Activated T-cell treated with anti-CD3 and anti-CD28 coated beads, Interleukin-2, amount 50 U/mL, for 48 hours (primary cell): ENCODE measurements at places on chromosomes 2 and 18.

DNA sequence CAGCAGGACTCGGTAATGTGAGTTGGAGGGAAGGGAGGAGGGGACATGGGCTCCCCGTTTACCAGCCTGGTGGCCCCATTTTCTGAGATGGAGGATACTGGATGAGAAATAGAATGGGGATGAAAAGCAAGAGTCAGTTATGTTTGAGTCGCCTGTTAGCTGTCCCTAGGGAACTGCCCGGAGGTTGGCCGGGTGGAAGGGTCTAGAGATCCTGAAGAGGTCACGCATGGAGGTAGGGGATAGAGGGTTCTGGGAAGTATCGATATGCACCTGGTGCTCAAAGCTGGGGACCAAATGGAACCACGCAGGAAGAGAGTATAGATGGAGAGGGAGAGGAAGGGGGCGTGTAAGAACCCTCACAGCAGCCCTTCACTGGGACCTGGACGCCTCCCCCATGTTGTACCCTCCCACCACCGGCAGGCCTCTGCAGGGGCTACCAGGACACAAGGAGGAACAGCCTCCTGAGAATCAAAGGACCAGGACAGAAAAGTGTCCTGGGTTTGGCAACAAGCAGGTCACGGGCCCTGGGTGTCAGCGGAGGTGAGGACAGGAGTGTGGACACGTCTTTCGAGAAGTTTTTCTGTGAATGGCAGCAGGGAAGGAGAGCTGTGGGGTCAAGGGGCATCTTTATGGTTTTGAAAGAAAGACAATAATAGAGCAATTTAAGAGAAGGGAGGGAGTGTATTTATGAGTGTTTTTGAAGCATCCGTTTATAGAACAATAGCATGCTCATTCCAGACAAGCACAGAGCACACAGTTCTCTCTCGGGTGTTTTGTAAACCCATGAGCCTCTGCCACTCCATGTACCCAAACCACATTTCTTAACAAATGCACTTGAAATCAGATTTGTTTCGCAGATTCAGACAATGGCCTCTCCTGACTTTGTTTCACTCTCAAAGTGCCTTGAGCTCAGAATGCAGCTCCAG is 132.2 kb downstream of the SMAD7 start:
- peak; percentile 13 for DNase-seq

GRCh38 chr18:54606835-54607212 is 15.8 kb downstream of the DYNAP start:
- no peak for DNase-seq

- no peak for DNase-seq
These were observed 7.0 kb upstream of the SP5 start for GRCh38 chr2:170707821-170708795.

DNA sequence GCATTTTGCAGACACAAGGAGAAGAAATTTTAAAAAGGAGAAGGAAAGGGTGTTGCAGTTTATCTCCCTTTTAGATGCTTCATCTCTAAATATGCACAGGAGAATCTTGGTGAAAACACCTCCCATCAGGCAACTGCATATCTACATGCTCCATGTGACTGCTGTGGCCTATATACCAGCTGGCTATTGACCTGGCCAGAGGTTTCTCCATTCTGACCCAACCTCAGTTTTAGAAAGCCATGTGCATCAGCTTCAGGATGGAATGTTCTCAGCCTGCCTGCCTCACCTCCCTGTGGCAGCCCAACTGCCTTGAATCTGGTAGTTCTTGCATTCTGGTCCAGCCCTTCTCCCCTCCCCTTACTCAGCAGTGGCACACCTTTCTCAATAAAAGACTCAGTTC is 1958.8 kb upstream of the CELF4 start:
- no peak for DNase-seq

DNA sequence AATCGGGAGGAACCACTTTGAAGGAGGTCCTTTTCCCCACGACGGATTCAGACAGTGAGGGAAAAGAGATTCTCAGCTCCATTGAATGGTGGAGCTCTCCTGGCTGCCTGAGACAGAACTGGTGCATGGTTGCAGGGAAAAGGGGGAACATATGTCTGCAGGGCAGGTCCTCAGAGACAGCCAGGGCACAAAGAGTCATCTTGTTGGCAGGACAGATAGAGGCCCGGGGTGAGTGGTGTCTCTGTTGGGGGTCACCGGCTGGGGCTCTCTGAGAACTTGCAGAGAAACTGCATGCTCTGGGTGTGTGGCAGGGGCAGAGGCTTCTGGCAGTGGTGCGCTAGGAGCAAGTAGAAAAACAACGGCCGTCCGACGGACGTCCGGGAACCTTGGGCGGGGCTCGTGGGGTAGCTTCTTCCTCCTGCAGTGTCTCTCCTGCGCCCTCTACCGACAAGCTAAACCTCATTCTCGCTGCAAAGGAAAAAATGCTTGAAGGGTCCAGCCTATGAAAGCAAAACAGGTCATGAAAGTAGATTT is 94.3 kb downstream of the CDCA7 start:
- peak; percentile 77 for DNase-seq

DNA sequence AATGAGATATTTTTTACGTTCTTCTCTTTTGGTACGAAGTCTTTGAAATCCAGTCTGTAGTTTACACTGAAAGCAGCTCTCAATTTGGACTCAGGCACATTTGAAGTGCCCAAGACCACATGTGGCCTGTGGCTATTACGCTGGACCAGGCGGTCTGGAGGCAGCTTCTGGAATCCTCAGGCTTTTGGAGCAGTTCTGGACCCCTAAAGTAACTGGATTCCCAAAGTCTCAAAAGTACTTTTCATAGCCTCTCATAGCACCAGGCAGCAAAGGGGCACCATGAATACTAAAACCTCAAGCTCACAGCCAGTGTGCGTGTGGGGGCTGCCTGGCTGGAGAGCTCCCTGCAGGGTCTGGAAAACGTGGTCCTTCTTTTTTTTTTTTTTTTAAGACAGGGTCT is 119.0 kb downstream of the SMAD7 start:
- peak; percentile 3 for DNase-seq

DNA sequence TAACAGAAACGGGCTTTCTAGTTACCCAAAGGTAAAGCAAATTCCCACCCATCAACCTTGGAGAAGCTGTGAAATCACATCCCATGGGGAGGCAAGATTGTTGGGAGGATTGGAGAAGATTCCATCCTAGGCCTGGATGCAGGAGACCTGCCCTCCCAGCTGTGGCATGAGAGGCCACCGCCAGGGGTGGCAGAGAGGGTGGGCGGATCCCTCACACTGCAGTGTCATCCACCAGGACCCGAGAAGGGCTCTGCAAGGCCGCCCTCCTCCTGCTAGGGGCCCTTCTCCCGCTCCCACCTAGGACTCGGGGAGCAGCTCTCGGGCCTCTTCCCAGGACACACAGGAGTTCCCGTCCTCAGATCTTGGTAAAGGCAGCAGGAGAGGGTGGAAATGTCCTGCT is 15.5 kb upstream of the ATG16L1 start:
- no peak for DNase-seq

DNA sequence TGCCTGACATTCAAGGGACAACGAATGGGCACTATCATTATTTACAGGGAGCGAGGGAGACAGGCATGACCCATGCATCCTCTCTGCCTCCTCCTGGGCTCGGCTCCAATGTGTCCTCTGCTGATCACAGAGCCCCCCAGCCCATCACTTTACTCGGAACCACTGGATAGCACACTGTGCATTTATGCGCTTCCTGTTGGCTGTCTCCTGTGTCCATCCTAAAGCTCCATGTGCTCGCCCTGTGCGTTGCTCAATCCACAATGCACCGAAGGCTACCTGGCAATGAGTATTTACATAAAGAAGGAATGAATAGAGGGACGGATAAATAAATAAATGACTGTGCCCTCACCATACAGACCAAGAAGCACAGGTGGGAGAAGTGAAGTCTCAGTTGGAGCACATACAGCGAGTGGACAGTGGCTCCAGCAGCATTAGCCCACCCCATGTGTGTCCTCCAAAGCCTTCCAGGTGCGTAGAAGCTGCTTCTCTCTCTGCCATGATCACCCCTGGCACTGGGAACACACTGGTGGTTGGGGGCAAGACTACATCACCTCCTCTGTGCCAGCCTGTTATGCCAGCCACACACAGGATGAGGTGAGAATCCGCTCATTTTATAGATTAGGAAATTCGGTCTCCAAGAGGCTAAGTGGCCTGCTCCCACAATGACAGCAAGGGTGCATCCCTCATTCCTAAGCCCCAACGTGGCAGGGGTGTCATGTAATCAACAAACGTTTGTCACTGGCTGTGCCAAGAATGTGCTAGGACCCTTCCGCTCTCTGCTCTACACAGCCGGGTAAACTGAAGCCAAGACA is 2.3 kb upstream of the GDF7 start:
- no peak for DNase-seq

- no peak for DNase-seq
These were observed 18.0 kb downstream of the ZNF532 start for GRCh38 chr18:58882686-58883085.

DNA sequence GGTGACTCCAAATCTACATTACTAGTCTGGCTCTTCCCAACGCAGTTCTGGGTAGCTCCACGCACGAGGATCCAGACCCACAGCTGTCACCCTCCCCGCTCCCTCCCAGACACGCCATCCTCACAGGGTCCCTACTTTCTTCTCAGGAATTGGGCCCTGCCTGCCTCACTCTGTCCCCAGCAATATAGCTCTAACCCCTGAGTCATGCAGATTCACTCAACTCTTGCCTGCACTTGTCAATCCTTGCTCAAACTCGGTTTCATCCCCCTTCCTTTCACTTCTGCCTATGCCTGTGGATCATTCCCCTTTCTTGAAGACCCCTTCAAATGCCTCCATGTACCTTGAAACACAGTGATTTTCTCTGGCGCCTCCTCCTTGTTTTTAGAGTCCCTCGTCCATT is 5.0 kb downstream of the ST8SIA5 start:
- DNase-seq: no peak

GRCh38 chr18:48042431-48042830 is 112.0 kb upstream of the SMAD2 start:
- DNase-seq: no peak

- no peak for DNase-seq
These were observed 151.7 kb upstream of the ZNF521 start for GRCh38 chr18:25503567-25504081.

- peak; percentile 46 for DNase-seq
These were observed 10.7 kb upstream of the IAH1 start for GRCh38 chr2:9463698-9464034.

GRCh38 chr2:27741673-27742072 is 29.8 kb upstream of the MRPL33 start:
- DNase-seq: no peak

DNA sequence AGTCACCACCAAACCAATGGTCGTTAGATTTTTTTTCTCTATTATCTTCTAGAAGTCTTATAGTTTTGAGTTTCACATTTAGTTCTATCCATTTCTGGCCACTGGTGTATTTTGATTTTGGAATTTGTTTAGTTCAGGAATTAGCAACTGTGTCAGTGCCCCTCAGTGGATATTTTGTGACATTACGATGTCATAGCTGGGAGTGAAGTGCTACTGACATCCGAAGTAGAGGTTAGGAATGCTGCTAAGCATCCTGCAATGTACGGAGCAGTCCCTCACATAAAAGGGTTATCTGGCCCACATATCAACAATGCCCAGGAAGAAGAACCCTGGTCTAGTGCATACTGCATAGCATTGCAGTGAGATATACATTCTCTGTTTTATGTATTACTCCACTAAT is 157.4 kb upstream of the RGPD4 start:
- no peak for DNase-seq

- no peak for DNase-seq
These were observed 217.5 kb downstream of the NCK2 start for GRCh38 chr2:105962221-105962620.

DNA sequence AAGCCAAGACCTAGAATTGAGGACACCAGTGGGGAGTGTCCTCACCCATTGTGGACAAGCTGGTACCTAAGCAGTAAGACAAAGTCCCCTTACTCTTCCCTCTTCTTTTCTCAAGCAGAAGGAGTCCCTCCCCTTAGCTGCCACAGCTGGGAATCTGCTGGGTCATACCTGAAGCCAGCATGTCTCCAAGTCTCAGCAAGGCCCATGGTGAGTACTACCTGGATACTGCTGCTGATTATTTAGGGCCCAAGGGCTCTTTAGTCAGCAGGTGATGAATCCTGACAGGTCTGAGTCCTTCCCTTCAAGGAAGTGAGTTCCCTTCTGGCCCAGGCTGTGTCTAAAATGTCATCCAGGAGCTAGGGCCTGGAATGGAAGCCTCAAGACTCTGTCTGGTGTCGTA is 198.6 kb upstream of the STK17B start:
- no peak for DNase-seq

GRCh38 chr2:129619471-129619870 is 360.0 kb upstream of the RAB6C start:
- no peak for DNase-seq

GRCh38 chr2:213246497-213247281 is 37.6 kb upstream of the SPAG16 start:
- DNase-seq: peak; percentile 60

DNA sequence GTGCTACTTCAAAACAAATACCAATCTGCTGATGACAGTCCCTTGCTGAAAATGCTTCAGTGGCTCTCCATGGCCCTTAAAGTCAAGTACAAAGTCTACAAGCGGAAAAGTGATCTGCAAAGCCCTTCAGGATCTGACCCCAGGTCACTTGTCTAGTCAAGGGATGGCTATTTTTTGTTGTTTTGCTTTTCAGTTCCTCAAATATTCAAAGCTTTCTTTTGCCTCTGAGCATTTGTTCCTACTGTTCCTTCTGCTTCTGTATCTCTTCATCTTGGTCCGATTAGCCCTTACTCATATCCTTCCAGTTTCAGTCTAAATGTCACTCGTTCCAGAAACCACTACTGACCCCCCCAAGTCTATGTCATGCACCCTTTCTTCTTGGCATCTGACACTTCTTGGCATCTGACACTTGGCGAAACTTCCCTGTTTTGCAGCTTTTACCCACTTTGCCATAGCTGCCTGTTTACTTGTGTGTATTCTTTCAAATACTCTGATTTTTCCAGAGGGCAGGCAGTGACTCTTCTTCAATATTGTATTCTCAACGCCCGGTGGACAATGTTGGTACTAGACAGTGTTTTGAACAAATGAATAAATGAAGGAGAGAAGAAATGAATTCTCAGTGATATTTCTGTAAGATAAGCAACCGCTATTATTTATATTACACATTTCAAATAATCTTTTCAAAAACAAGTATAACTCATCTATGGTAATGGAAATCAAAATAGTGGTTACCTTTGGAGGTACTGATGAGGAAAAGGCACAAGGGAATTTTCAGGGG is 175.9 kb upstream of the FN1 start:
- no peak for DNase-seq

- peak; percentile 53 for DNase-seq
These were observed 206.7 kb downstream of the MGAT5 start for GRCh38 chr2:134460583-134460998.

- no peak for DNase-seq
These were observed 12.7 kb downstream of the KCNF1 start for GRCh38 chr2:10924441-10924840.

DNA sequence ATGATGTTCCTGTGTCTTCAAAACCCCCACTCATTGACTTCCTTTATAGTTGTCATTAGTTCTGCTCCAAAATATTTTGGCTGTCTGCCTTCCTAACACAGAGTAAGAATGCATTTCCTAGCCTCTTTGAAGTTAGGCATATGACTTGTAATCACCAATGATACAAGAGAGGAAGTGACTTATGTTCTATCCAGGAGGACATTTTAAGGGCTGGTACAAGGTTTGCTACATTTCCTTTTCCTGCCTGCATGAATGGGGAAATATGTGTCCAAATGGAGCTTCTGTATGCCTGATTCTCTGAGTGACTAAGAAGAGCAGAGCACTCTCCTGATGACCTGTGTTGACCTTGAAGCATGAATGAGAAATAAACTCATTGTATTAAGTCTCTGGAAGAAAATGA is 115.1 kb downstream of the PLCL1 start:
- no peak for DNase-seq
